EH (cell line): ENCODE measurements at places on chromosomes 7 and 10.

- DNase-seq: no peak
Measured at GRCh38 chr10:29202386-29202940, 86.4 kb upstream of the LYZL1 start.

- no peak for DNase-seq
Measured at GRCh38 chr10:44388641-44389040, 3.7 kb upstream of the CXCL12 start.

DNA sequence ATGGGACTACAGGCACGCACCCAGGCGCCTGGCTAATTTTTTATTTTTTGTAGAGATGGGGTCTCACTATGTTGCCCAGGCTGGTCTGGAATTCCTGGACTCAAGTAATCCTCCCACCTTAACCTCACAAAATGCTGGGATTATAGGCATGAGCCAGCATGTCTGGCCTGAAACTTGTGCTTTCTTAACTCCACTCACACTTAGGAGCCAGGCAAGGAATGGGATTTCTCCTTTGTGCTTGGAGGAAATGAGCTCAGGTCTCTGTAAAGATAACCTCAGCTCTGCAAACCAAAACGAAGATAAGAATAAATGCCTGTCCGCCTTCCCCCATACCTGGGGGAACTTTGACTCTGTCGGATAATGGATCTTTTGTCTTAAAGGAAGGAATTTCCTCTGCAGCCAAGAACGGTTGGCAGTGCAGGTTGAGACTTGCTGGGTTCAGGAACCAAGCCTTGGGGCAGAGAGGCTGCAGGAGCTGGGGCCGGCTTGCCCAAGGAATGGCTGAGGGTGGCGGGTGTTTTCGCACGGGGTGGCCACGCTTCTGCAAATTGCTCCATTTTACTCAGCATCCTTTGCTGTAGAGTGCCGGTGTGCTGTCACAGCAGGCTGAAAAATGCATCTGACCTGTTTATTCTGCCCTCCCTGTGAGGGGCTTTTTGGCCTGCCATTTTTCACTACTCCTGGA is 174.2 kb downstream of the KIAA1217 start:
- DNase-seq: no peak

GRCh38 chr10:1212571-1213141 is 156.5 kb downstream of the WDR37 start:
- DNase-seq: no peak

DNA sequence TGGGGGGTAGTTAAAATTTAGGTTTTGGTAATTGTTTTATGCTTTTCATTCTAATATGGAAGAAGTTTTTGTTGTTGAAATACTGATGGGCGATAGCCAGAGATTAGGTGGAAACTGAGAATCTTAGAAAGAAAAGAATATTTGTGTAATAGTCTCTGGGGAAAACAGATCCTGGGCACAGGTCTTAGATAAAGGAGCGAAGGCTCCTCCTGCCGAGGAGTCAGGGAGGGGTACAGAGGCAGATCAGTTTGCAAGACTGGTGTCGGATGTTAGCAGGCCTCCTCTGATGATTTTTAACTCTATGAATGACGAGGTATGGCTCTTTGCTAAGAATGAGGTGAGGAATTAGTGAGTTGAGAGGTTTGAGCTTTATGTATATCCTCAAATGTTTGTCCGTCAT is 339.7 kb downstream of the HGF start:
- no peak for DNase-seq

DNA sequence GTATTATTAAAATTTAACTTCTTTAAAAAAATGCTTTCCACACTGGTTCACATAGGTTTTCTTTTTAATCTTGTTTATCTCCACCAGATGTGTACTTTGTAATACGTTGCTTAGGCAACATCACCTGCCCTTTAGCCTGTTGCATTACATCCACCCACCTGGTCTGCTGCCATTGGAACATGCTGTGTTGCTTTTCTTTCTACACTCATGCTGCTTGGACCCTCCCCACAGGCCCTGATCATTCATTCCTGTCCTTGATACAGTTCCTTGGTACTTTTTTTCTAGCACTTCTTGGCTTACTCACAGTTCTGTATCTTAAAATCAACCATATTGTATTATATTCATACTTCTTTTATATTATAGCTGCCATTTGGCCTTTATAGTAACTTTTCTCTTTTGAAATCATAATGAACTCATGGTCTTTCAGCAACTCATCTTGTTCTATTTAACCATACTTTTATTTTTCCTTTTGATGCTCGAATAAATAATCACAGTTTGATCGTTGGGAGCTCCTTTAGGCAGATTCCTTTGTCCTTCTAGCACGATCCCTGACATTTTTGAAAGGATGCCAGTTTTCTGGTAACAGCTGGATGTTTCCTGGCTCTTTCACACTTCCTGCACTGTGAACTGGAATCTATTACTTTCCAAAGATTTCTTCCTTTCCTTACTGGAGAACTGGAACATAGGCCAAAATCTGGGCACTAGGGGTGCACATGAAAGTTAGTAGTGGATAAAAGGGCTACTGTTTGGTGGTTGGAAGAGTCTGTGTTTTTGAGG is 125.1 kb downstream of the CDK14 start:
- peak; percentile 79 for DNase-seq

GRCh38 chr7:84510505-84510904 is 315.9 kb upstream of the SEMA3A start:
- DNase-seq: peak; percentile 81

GRCh38 chr10:69692267-69692666 is 62.2 kb downstream of the FAM241B start:
- DNase-seq: no peak

DNA sequence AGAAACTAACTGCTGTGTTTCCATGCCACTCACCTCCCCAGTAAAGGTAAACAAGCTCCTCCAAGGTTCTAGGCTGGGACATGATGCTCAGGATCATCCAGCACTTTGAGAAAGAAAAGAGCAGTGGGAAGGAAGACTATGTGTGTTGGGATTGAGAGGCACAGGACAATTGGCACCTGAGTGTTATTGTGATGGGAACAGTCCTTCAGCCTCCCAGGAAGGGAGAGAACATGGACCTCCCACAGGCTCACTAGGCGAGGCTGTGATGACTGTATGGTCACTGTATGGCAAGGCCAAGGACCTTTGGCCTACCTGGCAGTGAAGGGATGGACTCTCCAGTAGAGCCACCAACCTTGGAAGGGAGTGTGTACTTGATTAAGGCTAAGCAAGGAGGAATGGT is 123.2 kb upstream of the UNC5B start:
- DNase-seq: no peak

DNA sequence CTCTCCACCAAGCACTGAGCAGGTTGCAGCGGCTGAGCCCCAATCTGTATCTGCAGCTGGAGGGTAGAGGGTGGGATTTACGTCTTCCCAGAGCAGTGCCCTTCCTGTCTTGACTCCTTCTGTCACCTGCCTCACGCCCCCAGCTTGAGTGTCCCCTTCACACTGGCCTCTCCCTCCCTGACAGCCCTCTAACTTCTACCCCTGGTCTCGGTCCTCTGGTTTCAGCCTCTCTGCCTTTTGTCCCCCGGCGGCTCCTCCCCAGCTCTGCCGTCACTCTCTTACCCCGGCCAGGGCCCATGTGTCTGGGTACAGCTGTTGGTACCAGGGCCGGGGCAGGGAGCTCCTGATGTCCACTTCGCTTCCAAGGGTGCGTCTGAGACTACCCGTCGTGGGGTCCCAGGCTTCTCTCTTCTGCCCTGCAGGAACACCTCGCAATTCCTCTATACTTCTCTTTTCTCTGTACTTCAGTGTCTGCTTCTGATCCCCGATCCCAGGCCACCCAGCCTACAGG is 654 bp downstream of the MUC3A start:
- no peak for DNase-seq

GRCh38 chr10:349081-349480 is 213.8 kb downstream of the ZMYND11 start:
- no peak for DNase-seq

GRCh38 chr10:42574336-42574735 is 64.0 kb downstream of the ZNF33B start:
- no peak for DNase-seq

DNA sequence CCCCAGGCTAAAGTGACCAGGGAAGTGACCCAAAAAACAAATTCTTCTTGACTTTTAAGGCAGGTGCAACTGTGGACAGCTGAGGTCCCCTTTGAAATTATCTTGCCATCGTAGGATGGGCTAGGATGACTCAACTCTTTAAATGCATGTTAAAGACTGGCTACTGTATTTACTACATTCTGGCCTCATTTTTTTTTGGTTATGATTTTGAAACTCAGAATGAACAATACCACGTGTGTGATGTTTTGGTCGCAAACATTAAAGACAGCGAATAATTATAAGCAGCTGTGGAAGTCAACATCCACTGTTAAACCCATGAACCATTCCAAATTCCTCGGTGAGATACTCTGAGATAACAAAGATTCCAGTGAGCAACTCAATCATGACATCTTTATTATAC is 1.2 kb upstream of the SLC13A4 start:
- peak; percentile 64 for DNase-seq

DNA sequence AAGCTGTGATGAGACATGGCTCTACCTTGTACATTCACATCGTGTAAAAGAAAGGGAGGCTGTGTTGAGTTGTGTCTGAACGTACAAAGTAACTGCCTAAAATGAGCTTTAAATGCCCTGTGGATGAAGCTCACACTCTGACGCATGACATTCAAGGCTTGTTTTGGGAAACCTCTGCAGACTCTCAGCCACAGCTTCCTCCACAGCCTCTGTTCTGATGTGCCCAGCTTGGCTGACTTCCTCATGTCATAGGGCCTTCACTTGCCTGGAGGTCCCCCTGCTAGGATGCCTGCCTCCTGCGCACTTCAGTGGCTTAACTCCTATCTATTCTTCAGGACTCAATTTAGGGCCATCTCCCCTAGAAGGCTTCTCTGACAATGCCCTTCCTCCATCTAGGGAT is 230.0 kb upstream of the HABP2 start:
- DNase-seq: no peak

- DNase-seq: no peak
Measured at GRCh38 chr10:35498693-35499092, 106.4 kb upstream of the GJD4 start.

DNA sequence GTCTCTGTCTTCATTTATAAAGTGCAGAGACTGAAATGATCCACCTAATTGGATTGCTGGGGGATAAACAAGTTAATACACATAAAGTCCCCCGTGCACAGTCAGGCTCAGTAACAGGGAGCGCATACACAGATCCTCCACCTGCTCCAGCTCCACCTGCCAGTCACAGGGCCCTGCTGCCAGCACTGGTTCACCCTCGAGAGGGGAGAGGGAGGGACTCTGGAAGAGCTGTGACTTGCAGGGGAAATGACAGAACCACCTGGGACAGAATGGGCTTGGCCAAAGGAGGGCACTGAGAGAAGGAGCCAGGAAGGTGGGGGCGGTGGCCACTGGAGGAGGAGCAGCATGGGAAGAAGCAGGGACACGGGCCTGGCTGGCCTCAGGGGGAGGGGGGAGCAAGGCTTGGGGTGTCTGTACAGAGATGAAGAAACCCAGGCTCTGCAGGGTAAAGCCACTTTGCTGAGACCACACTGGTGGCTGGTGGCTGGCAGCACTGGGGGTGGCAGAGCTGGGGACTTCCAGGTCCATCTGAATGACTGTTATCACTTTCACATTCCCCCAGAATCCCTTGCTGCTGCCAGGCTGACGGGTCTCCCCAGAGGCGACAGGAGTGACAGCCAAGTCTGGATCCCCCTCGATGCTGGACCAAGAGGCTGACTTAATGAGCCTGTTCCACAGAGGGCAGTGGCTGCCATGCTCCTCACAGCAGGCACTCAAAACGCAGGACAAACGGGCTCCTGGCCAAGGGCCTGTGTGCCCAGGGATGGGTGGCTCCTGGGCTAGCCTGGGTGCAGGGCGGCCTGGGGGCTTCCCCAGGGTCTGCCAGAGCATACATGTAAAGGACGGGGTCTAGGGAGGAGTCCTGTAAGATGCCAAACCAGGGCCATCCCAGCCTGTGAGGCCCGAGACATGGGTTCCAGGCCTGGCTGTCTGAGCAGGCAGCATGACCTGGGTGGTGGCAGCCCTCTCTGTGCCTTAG is 151.1 kb downstream of the SH3PXD2A start:
- DNase-seq: no peak

- DNase-seq: no peak
Measured at GRCh38 chr7:150410131-150410530, 31.0 kb downstream of the ZNF775 start.

DNA sequence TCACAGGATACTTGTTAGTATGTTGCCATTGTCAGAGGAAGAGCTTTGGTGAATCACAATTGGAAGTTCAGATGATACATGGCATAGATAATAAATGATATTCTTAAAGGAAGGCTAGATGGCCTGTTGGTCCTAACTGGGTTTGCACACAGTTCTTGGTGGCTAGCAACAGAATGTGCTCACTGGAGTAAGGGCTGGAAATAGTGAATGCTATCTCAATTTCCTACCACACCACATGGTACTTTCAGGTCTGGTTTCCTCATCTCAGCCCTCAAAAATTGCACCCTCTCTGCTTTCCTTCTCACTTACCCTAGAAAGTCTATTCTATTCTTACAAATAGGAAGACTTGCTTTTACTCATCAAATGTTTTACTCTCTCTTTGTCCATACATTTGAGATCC is 622.5 kb downstream of the ANKRD7 start:
- no peak for DNase-seq

DNA sequence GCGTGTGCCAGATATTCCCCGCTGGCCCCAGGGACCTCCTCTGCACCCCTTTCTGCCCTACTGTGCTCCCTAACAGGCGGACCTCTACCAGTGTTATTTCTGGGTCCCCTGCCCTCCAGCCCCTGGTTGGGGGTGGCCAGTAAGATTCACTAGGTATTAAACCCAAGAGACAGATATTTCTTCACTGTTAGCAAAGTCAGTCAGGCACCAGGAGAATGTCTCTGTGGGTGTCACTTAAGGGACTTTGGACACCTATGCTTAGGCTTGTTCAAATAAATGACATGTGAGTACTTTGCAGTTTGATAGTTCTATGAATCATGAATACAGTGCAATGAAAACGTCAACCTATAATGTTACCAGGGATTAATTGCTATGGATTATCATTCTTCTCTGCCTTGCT is 234.3 kb upstream of the IGFBP3 start:
- no peak for DNase-seq

DNA sequence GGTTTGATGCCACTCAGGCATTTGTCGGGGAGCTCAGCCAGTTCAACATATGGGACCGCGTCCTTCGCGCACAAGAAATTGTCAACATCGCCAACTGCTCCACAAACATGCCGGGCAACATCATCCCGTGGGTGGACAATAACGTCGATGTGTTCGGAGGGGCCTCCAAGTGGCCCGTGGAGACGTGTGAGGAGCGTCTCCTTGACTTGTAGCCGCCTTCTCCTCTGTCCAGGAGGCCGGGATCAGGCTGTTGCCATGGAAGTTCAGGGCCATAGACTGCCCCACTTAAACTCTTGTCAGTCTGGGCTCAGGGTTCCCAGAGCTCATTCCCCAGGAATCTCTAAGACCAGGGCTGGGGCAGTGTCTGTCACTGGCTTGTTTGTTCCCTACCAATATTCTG is 11.3 kb downstream of the NPTX2 start:
- no peak for DNase-seq

DNA sequence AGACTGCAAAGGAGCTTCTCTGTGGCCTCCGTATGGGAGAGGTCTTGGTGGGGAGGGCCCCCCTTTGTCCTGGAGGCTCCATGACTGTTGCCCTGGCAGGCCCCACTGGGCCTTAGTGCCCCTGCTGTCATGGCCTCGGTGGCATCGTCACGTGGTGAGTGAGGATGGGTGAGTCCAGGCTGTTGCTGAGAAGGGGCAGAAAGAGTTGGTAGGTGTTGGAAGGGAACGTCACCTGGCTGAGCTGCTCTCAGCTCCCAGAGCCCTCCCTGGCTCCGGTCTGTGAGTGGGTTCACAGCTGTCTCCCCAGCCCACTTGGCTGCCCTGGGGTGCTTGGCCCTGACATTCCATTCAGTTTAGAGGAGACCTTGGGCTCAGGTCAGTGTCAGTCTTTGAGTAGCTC is 16.1 kb downstream of the SFRP5 start:
- DNase-seq: no peak
